Myometrial cell (primary cell): ENCODE measurements at places on chromosomes 5 and 9. TPM values are rescaled to one million over a fixed set of nuclear protein-coding genes. Genes with fewer than 3 reads are reported as not detected.

TTC23L gene
- not detected in 2 replicates for total RNA-seq

EGFL7 gene
- total RNA-seq: 18.7 and 19.3 TPM in 2 replicates

FGD3 gene
- not detected in 2 replicates for total RNA-seq

IL4 gene
- not detected in 2 replicates for total RNA-seq

N4BP3 gene
- 0.29 and 0.89 TPM in 2 replicates for total RNA-seq
